ENCODE measurements at places on chromosomes 1 and 21. TPM values are rescaled to one million over a fixed set of nuclear protein-coding genes. Genes with fewer than 3 reads are reported as not detected.

Gene LRRC38
- polyA plus RNA-seq: 36.9 TPM

Gene AIRE
- polyA plus RNA-seq: 0.11 TPM

Gene C4BPA
- 0.31 TPM for polyA plus RNA-seq

GRCh38 chr1:208923456-208923855, 660.1 kb upstream of the CAMK1G start:
- DNase-seq: no peak

- DNase-seq: peak; percentile 90
These were observed 137.8 kb downstream of the PTPRC start for GRCh38 chr1:198776602-198777029.

DNA sequence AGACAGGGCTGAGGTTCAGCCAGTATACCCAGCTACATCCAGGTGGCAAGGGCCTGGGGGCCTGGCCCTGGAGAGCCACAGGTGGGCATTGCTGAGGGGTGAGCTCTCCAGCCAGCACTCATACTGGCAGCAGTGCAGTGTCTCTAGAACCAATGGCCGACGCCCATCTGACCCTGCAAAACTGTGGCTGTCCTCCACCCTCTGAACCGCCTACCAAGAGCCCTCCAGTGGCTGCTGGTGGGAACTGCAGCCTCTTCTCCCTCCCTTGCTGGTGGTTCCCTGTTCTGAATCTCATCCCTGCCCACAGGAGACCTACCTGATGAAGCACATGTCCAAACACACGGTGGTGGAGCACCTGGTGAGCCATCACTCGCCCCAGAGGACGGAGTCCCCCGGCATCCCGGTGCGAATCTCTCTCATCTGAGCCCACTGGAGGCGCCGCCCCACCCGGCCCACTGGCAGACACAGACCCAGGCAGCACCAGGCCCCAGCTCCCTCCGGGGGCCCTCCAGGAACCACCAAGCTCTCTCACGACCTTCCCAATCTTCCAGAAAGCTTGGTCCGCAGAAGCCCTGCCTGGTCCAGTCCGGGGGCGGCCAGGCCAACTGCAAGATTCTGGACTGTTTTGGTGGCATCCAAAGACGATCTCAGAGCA, 22.1 kb downstream of the A3GALT2 start:
- peak; percentile 44 for DNase-seq

DNA sequence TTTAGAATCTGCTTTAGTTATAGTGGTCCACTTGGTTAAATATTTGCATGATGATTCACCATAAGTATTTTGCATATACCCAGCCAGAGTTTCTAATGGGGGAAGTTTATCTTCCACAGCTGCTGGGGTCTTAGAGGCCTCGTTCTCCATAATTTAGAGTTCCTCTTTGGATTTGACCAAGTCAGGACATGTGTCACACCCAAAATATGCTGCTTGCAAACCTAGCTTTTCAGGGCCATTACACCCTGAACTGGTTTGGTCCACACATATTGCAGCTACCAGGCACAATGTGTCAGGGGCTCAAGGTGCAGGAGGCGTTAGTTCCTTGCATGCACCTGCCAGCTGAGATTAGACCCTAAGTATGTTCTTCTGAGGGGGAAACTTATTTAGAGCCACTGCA, 17.1 kb upstream of the FMO4 start:
- no peak for DNase-seq

GRCh38 chr1:96845464-96845863, 123.9 kb downstream of the PTBP2 start:
- no peak for DNase-seq

- peak; percentile 9 for DNase-seq
These were observed 35.3 kb downstream of the CLIC6 start for GRCh38 chr21:34704119-34704518.
